ENCODE measurements at places on chromosomes 4 and X.

- no peak for DNase-seq
These were observed 87.0 kb upstream of the RPL34 start for GRCh38 chr4:108533245-108533844.

DNA sequence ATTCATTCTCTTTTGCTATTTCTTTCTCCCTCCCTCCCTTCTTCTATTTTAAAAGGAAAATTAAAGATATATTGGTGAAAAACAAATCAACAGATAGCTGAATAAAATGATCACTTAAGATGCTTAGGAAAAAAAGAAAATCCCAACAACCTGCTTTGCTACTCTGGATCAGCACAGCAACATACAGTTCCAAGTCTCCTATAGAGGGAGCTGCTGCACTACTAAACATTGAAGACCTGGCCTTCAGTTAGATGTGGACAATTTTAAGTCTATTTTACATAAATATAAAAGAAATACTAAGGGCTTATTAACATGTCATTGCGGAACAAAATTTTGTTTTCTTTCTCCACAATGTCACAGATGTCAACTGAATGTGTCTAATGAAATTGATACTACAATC is 226.4 kb downstream of the MAGEB5 start:
- DNase-seq = no peak

- DNase-seq = no peak
These were observed 32.1 kb downstream of the HTT-AS start for GRCh38 chr4:3042226-3042625.

- no peak for DNase-seq
These were observed 5.0 kb downstream of the NAF1 start for GRCh38 chr4:163161536-163162205.

DNA sequence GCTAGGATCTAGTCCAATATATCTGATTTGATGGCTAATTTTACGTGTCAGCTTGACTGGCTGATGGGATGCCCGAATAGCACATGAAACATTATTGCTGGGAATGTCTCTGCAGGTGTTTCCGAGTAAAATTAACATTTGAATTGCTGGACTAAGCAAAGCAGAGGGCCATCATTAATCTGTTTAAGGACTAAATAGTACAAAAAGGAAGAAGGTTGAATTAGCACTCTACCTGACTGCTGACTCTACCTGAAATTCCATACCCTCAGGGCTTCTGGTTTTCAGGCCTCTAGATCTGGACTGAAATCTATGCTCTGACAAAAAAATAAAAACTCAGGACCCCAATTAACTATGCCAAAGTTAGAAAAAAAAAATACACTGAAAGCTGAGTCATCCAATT is 1021.9 kb downstream of the FAM133A start:
- no peak for DNase-seq

Data from germinal center (tissue), 1 donor.